Right forelimb (tissue), 1 donor: ENCODE measurements at places on chromosomes 12 and 14.

DNA sequence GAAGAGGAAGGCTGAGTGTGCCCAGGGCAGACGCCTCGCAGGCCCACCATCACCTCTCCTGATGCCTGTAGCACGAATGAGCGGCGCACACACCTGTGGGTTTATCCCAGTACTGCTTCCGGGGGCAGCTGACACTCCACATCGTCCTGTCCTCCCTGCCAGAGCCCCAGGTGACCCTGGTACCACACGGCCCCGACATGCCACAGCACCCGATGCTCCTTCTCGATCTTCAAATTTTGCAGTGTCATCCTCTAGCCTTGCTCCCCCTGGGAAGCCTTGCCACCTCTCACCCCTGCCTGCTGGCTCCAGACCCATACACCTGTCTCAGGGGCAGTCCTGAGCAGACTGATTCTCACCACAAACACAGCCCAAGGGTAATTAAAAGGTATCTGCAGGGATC, 40.6 kb downstream of the ANO2 start:
- DNase-seq = peak; percentile 32

DNA sequence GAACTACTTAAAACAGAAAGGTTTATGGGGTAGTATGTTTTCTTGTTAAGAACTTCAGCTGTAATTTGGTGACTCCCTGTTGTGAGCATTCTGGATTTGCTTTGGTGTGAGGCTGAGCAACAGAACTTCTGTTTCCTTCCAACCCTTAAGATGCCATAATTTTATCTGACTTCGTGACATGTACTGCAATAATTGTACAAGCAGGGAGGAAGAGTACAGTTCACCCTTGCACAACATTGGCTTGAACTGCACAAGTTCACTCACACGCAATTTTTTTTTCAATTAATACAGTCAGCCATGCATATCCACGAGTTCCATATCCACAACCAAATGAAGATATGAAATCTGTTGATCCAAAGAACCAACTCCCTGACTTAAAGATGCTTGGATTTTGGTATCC, 42.9 kb upstream of the ANKS1B start:
- DNase-seq = no peak

- DNase-seq = no peak
Measured at GRCh38 chr14:21308132-21308478, 28.2 kb downstream of the RPGRIP1 start.

GRCh38 chr14:101840649-101841369, 79.3 kb downstream of the PPP2R5C start:
- no peak for DNase-seq

GRCh38 chr14:104356738-104357688, 218.6 kb downstream of the KIF26A start:
- peak; percentile 34 for DNase-seq

- no peak for DNase-seq
Measured at GRCh38 chr14:102220031-102220430, 80.3 kb downstream of the WDR20 start.

- no peak for DNase-seq
Measured at GRCh38 chr12:93733358-93733757, 56.2 kb downstream of the CRADD start.

- no peak for DNase-seq
Measured at GRCh38 chr14:92507174-92507768, 6.3 kb upstream of the RIN3 start.

DNA sequence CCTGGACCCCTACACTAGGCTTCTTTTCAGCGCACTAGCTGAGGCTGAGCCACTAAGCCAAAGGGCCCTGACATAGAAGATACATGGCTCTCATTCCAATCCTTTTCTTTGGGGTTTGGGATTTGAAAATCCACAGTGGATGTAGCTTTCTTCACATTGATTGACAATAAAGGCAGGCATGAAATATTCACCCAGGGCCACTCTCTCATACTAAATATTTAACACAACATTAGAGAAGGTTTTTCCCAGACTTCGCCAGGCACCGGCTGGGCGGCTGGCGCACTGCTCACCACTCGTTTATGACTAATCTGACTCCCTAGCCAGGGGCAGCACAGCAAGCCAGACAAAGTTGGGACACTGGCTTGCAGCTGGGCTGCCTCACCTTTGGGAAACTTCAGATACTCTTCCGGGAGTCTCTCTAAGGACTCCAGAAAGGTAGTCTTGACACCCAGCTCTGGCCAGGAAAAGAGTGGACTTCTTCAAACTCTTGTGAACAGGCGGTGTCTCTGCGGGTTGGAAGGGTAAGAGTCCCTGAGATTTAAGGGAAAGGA, 699 bp upstream of the HOXC11 start:
- DNase-seq = no peak

DNA sequence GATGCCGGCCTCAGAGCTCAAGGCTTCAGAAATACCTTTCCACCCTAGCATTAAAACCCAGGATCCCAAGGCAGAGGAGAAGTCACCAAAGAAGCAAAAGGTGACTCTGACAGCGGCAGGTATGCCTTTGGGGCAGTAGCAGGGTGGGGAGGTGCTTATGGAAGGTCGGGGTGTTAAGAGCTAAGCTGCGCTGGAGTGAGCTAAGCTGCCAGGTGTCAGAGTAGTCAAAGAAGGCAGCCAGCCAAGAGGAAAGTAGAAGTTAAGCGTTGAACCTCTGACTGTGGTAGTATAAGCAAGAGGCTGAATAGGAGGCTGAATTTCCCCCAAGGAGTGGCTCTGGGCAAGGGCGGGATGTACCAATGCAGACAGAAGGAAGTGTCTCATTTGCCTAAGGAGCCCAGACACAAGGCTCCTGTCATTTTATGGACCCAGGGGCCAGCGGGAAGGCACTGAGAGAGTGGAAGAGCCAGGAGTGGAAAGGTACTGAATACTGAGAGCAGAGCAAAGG, 29.2 kb downstream of the DYRK4 start:
- no peak for DNase-seq

GRCh38 chr14:91810699-91811098, 56.6 kb downstream of the TC2N start:
- no peak for DNase-seq

GRCh38 chr12:49519574-49519936, 19.3 kb upstream of the KCNH3 start:
- DNase-seq = no peak

GRCh38 chr12:109448272-109448671, 28.8 kb downstream of the KCTD10 start:
- no peak for DNase-seq

- DNase-seq = no peak
Measured at GRCh38 chr14:33539918-33540357, 410.9 kb downstream of the EGLN3 start.

DNA sequence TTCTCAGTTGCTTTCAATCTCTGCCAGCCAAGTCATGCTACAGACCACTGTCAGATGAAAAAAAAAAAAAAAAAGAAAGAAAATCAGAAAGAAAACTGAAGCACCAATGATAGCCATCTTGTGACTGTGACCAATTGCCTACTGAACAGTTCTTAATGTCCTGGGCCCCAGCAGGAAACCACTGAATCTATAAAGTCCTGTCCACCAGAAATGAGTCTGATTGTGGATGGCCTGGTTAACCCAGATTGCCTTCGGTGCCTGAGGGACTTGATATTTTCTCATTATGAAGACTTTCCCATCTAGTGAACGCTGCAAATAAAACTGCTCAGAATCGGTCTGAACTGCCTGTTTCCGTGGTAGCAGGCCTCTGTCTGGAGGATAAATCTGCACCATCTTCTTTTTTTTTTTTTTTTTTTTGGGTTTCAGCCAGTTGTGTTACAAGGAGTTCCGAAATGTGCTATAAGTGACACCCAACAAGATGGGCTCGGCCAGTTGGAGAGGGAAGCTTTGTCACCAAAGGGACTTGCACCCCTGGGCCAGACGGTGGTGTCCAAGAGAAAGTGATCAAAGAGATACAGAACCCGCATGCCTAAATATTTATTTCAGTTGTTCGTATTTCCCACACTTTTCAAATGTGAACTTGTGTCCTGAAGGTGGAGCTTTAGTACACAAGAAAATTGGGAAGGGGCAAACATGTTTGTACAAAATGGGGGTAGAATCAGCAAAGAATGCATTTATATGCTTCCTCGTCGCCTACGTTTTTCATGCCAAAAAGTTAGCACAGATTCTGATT, 3.0 kb upstream of the PLXNC1 start:
- DNase-seq = peak; percentile 62

GRCh38 chr12:50662116-50662510, 101.8 kb upstream of the ATF1 start:
- DNase-seq = no peak

- DNase-seq = no peak
Measured at GRCh38 chr12:118840399-118840798, 140.9 kb upstream of the SRRM4 start.

DNA sequence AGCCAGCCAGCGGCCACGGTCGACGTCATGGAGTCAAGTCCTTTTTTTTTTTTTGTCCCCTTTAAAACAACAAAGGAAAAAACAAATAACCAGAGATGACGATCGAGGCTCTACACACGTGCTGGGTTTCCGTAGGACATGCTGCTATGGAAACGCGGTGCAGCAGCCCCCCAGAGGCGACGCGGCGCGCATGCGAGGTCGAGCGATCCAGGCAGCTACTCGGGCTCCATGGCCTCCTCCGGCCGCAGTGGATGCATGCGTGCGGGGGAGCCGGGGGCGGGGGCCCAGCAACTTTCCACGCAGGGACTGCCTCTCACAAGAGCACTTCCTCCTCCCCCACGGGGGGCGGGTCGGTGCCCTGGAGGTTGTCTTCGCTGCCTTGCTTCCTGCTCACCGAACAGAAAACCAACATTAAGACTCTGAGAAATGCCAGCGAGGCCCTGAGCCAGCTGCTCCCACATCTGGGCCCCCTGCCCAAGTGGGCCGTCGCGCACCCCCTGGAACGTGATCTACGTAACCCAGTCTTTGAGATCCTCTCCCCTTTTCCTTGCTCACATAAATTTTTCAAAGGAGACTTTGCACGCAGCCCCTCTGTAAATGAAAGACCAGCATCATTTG, 30.7 kb downstream of the P2RX4 start:
- DNase-seq = peak; percentile 85

- no peak for DNase-seq
Measured at GRCh38 chr12:120562906-120563305, 18.3 kb downstream of the POP5 start.

GRCh38 chr14:53001787-53002378, 51.0 kb upstream of the FERMT2 start:
- DNase-seq = no peak

GRCh38 chr14:92039063-92039718, 668 bp downstream of the TRIP11 start:
- no peak for DNase-seq
